ENCODE measurements at places on chromosomes 13 and 19.

DNA sequence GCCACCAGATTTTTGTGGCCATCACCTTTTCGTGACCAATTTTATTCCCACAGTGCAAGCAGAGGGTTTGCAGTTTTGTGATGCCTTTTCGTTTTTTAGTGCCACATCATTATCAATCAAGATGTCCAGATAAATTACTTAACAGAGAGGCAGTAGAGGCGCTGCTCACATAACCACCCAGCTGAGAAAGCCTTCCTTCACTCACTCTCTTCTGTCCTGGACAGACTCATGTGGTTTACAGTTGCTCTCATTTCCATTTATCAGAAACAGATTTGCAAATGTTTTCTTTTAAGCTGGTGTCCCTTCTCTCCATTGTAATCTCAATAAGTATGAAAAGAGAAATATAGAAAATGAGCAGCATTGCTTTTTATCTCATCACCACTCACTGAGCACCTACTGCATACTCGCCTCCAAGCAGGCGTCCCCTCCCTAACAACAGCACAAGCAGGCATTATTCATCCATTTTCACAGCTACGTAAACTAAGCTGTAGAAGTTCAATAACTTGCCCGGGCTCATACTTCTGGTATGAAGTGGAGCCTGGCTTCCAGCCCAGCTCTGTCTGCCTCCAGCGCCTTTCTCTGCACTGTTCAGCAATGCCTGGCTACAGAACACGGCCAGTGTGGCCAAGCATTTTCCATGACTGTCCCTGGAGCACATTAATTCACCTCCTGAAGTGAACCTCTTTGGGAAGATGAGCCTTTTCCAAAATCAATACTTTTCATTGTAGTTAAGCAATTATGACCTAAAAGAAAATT lies 34.6 kb upstream of the KATNAL1 start:
- no peak for DNase-seq

DNA sequence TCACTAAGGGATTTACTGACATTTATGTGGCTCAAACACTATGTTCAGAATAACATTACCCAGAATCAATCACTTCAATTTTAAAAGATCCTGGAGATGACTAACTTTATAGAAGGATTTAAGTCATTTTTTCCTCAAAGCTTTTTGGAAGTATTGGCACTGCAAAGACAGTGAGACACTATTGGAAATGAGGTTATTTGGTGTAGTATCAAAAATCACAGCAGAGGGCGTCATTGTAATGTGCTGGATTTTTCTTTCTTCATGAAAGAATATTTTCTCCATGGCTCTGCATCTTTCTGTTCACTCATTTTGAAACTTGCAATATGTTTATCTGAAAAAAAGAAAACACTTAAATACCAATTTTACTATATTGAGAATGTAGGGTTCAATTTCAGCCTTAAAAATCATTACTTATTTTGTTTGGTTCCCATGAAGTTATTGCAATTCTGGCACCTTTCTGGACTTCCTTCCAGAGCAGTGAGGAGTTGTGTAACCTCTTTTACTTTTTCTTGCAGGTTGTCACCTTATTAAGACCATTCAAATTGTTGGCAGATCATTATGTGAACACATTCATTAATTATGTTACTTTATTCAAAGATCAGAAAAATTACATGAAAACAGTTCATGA lies 3.7 kb upstream of the CSNK1A1L start:
- no peak for DNase-seq

DNA sequence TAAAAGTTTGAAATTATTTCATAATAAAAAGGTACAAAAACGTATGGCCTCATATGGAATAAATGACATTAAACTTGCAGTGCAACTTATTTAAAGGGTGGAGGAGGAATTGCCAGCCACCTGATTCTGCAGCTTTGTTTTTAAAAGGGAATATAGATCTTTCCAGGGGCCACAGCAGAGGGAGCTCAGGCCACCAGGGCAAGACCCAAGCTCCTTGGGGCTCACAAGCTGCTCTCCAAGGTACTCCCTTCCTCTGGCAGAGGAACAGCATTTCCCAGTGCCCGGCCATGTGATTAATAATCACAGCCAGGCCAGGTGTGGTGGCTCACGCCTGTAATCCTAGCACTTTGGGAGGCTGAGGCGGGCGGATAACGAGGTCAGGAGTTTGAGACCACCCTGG lies 6.2 kb downstream of the ACOD1 start:
- no peak for DNase-seq

- DNase-seq = no peak
These were observed 149.6 kb downstream of the IRS2 start for GRCh38 chr13:109636736-109637135.

DNA sequence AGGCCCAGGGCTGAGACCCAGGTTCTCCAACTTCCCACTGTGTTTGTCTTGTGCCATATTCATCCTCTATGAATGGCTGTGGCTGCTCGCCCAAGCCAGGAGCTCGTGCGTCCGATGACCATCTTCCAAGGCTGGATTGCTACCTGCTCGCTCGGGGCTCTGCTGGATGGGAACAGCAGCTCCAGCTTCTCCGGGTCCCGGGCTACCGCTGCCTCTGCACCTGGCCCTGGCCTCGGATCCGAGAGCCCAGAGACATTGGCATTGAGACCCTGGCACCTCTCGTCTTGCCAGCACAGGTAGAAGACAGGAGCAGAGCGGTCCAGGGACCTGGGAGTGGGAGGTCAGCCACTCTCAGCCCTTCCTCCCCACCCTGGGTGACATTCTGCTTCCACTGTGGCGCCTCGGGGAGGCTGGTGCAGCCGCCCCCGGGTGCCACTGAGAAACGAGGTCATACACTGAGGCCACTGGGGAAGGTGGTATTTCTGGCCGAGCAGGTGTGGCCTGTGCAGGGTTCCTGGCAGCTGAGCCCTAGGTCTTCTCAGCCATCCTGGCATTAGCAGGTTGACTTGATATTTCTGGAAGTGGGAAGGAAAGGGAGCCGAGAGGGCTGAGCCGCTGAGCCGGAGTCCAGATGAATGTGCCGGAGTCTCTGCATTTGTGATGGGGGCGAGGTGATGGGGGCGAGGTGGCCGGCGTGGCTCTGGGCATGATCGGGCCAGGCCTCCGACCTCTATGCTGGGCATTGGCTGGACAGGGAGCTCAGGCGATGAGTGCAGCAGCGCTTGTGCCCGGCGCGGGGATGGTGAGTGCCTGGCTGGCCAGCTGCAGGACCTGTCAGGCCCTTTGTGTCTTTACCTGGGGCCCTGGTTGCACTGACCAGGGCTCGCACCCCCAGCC lies 18.6 kb downstream of the NDUFB7 start:
- DNase-seq = no peak

- DNase-seq = no peak
These were observed 148.7 kb downstream of the FOXO1 start for GRCh38 chr13:40517486-40518480.

GRCh38 chr13:108850691-108851090 lies 221.3 kb downstream of the MYO16 start:
- no peak for DNase-seq

GRCh38 chr19:6660930-6661329 lies 9.0 kb downstream of the TNFSF14 start:
- no peak for DNase-seq

GRCh38 chr13:97003071-97003470 lies 8.8 kb upstream of the OXGR1 start:
- DNase-seq = no peak

- no peak for DNase-seq
These were observed 2.2 kb downstream of the CLEC11A start for GRCh38 chr19:50725218-50725910.

DNA sequence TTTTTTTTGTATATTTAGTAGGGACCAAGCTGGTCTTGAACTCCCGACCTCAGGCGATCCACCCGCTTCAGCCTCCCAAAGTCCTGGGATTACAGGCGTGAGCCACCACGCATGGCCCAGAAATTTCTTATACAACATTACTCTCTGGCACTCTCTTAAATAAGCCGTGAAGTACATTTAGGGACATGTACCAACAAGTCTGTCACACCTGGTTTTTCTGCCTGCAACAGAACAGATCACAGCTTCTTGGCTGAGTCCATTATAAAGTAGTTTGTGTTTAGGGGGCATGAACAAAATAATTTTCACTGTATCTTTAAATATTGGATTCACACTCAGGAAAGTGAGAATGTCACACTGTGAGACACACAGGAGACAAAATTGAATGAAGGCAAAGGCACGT lies 1567.3 kb downstream of the SLITRK5 start:
- no peak for DNase-seq

- DNase-seq = no peak
These were observed 36.7 kb downstream of the ZAR1L start for GRCh38 chr13:32278426-32278825.

GRCh38 chr19:3608750-3609322 lies 2.2 kb upstream of the TBXA2R start:
- DNase-seq = no peak

- no peak for DNase-seq
These were observed 11.5 kb upstream of the CAPNS1 start for GRCh38 chr19:36128392-36128736.

GRCh38 chr13:33865945-33866344 lies 48.0 kb downstream of the RFC3 start:
- no peak for DNase-seq

- DNase-seq = no peak
These were observed 504.2 kb downstream of the RFC3 start for GRCh38 chr13:34322014-34322742.

DNA sequence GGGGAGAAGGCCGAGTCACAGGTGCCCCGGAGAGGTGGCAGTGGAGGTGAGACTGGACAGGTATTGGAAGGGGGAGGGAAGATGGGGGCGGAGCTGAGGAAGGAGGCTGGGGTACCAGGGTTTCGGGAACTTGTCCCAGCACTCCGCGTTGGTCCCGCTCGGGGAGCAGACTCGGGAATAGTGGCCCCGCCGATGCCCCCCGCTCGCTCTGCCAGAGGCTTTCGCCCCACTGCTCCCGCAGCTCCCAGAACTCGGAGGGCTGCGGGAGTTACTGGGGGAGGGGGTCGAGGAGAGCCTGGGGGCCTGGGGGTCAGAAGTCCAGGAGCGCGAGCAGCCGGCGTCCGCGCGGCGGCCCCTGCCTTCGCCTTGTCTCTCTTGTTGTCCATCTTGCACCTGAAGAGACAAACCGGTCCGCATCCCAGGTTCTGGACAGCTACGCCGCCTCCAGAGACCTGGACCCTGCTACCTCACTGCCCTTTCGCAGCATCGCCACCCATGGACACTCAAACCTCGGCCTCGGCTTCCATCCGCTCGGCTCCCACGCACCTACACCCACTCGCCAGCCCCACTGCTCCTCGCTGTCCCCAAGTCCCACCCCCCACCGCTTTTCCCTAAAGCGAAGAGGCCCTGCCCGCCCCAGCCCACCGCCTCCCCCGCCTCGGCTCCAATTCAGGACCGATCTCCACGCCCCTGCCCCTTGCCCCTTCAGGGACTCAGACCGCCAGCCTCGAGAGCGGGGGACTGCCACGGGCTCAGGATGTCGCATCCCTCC lies 700 bp downstream of the PRR36 start:
- no peak for DNase-seq

- no peak for DNase-seq
These were observed 186.4 kb upstream of the KL start for GRCh38 chr13:32829676-32830335.

DNA sequence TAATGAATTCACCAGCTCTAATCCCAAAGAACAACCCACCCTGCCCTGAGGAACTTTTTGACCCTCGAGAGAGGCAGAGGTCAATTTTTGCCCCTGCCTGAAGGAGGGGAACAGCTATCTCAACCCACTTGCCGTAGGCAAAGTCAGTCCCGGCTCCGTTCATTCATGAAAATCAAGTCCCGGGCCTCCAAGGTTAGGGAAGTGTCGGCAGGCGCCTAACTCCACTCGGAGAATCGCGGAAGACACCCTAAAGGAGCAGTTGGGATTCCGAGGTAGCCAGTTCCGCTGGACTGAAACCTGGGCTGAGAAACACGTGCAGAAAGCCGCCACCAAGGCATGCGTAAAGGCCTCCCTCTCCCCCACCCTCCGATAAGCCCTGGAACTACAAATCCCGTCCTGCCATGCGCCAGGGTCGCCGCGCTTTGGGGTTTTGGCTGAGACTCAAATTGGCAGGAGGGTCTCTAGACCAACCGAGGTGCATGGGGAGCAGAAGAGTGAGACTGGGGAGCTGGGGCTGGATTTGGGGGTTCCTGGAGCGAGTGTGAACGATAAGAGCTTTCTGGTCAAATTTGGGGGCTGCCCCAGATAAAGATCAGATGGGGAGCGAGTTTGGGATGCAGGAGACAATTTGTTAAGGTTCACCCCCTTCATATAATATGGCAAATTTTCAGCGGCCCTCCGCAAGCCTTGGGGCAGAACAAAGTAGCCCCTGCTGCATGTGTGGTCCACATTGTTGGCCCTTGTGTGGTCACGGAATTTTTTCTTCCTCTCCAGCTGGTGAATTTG lies at the start of gene TNPO2:
Gene TNPO2, minus strand, starts transcription at position 292 of the 786 bp plus-strand sequence. CDS start 2,955 bp downstream, outside the sequence.
- peak; percentile 56 for DNase-seq

GRCh38 chr13:41099986-41100385 lies 32.6 kb downstream of the KBTBD6 start:
- DNase-seq = no peak

DNA sequence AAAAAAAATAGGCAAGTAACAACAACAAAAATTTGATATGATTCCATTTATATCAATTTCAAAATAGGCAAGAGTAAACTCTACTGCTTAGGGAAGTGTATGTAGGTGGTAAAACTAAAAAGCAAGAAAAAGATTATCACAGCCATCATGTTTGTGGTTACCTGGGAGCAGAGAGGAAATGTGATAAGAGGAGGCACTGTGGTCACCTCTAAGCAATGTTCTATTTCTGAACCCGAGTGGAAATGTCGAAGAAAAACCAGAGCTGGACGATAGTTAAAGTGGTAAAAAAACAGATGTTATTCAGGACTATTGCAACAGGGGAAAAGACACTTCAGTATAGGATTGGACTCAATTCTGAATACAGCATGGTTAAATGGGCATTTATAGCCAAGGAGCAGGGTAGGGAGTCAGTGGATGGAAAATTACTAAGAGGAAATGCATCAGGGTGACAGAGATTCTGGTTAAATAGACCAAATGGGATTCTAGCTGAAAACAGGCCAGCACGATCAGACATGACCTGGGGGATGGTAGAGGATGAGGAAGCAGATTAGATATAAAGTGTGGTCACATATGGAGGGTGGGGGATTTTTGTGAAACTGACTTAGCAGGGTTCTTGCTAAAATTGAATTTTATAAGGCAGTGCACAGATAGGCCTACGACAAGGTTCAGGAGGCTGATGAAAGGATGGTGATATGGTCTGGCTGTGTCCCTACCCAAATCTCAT lies 6.0 kb upstream of the TEX30 start:
- no peak for DNase-seq

Data from stimulated activated CD4-positive, alpha-beta T cell treated with anti-CD3 and anti-CD28 coated beads, Interleukin-15, amount 100 ng/mL, for 1 hour (primary cell).